IMR-90 (cell line): ENCODE measurements at places on chromosomes 11 and 22.

DNA sequence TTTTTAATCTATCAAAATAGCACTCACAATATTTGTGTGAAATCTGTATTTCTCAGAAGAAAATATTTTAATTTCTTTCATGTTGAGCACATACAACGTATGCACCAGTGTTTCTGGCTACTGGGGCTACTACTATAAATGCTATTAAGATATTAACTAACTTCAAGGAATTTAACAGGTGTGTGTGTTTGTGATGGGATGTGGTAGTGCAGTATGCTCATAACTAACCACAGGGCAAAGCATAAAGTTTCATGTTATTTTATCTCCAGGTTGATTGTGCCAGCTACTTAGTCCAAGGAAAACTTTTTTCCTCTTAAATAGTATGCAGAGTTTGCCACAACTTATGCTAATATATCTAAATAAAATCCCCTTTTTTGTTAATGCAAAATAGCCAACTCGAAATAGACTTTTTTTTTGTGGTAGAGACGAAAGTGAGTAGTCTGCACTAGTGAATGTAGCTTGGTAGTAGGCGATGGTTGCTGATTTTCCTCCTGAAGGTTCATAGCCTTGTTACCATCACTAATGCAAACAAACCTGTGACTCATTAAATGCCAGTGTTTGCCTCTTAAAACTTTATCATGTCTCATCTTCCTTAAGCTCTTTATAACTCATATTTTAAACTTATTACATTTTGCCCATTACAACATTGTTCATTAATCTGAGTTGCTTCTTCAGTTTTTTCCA, 565.5 kb upstream of the ANO3 start:
- DNase-seq: no peak

- peak; percentile 50 for DNase-seq
Observed at GRCh38 chr11:83836883-83837654, 550.9 kb upstream of the CCDC90B start.

DNA sequence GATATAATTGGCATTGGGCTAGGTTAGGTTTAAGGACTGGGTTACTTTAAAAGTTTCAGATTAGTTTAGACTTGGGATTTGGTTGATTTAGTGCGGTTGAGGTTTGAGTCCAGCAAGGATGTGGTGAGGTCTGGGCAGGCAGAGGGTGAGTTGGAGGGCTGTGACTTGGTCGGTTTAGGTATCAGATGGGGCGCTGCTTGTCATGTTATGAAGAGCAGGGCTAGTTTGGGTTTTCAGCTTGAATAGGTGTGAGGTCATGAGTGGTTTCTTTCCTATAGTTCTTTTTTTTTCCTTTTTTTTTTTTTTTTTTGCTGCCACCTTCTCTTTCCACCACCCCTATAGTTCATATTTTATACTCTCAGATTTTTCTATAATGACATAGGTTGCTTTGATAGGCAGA, 4.8 kb downstream of the CLCF1 start:
- no peak for DNase-seq

GRCh38 chr11:5767056-5767455, 13.0 kb downstream of the OR52N4 start:
- DNase-seq: no peak

DNA sequence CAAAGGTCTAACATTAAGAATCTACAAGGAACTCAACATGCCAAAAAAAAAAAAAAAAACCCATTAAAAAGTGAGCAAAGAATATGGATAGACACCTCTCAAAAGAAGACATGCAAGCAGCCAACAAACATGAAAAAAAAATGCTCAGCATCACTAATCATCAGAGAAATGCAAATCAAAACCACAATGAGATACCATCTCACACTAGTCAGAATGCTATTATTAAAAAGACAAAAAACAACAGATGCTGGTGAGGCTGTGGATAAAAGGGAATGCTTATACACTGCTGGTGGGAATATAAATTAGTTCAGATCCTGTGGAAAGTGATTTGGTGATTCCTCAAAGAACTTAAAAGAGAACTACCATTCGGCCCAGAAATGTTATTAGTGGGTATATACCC, 257.7 kb upstream of the PLET1 start:
- no peak for DNase-seq

DNA sequence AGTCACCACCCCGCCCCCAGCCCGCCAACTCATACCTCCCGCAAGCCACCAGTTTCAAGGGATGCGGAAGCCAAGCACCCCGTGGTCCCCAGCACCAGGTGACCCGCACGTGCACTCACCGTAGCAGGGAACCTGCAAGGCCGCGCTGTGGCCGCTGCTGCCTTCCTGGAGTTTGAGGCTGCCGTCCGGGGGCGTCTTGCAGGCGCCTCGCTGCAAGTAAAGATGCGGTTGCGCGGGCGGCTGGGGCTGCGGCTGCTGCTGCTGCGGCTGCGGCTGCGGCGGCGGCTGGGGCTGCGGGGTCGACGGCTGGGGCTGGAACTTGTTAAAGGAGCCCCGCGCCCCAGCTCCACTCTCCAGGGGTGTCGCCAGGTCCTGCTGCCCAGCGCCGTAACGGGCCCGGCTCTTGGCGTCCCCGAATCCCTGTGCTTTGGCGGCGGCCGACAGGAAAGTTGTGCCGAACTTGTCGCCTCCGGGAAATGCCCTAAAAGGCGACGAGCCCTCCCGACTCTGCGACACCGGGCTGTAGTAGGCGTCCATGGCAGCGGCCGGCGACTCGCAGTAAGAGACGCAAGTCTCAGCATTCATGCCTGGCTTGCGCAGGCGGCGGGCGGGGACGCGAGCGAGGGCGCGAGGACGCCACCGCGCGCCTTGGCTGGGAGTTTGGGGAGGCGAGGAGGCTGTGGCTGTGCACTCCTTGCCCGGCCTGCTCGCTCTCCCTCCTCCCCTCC, at the start of gene ALX4:
TSS of gene ALX4 (minus strand) at position 662 of the 728 bp plus-strand sequence. CDS start at position 585, 77 bp downstream.
- no peak for DNase-seq

DNA sequence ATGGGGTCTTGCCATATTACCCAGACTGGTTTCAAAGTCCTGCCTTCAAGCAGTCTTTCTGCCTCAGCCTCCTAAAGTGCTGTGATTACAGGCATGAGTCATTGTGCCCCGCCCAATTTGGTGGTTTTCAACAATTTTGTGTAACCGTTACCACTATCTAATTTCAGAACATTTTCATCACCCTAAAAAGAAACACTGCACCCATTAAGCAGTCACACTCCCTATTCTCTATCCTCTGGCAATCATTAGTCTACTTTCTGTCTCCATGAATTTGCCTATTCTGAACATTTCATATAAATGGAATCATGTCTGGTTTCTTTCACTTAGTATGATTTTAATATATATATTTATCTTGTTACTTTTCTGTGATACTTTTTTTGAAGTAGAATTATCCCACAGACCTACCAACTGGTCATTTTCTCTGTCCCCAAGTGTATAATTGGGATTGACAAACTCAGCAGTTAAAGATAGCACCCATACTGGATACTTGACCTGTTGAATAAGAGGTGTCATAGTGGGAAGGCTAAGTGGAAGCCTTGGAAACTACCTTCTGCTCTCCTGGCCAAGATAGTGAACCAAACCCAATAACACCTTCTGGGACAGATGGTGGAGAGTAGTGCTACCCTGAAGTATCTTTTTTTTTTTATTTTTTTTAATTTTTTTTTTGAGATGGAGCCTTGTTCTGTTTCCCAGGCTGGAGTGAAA, 64.8 kb downstream of the STIM1 start:
- DNase-seq: peak; percentile 67

DNA sequence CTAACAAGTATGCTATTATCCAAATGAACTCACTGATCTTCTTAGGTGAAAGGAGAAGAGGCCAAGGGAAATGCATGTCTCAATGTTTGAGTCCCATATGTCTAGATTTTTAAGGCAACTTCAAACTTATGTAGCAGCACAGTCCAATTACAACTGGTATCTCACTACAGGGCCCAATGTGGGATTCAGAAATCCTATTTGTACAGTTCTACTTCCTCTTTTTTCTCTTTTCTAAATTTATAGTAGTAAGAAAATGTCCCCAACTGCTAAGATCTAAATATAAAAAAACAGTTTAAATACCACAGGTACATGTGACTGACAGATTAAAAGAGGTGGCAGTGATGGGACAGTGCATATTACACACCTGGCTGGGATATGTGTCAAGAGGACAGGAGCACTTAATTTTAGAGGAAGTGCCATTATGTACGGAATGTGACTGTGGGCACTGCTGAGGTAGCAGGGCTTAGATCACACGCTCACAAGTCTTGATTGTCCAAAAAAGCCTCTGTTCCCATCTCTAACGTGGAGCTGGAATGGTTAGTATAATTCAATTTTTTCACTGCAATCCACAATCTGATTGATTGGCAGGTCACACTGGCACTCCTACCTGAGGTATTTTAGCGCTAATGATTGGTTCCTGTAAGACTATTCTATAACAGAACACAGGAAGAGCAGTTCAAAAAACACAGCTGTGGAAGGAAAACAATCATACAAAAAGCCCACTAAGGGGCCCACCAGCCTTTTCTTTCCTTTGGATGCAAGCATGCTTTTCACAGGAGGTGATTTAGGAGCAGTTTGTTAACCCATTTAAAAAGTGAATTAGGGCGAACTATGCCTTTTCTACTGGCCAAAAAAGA, 34.6 kb downstream of the APOL5 start:
- no peak for DNase-seq

DNA sequence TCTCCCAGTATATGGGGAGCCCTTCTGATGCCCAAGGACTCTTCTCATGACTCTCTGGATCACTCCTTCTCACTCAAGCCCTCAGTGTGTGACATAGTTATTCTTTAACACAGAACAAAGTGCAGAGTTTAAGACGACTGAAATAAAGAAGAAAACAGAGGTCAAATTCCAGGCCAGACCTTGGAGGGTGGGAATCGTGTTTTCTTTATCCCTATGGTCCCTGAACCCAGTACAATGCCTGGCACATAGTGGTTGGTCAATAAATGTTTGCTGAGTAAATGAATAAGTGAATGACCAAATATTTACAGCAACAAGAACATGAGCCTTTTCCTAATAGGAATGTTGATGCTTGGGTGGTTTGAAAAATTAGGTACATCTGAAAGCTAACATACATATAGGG, 28.8 kb downstream of the VSTM5 start:
- DNase-seq: no peak

- DNase-seq: no peak
Observed at GRCh38 chr11:72363112-72363511, 71.2 kb downstream of the CLPB start.

- DNase-seq: peak; percentile 4
Observed at GRCh38 chr11:14973621-14974514, 1.7 kb upstream of the CALCA start.

GRCh38 chr11:65858681-65859087, 704 bp upstream of the CFL1 start:
- no peak for DNase-seq

- DNase-seq: no peak
Observed at GRCh38 chr11:114705280-114706024, 27.1 kb downstream of the NXPE2 start.

DNA sequence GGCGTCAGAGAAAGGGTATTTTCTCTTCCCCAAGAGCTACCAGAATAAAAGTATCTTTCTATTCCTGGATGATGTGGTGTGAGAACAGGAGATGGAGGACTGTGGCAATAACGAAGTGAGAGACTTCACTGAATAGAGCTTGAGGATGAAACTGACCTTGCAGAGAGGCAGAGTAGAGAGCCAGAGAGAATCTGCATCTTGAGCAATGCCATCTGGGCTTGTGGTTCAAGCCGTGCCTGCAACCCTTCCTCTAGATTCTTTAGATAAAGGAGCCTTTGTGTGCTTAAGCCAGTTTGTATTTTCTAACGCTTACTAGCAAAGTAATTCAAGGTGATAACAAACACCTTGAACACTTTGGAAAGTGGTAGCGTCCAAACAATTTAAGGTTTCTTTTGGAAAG, 2.2 kb downstream of the ME3 start:
- peak; percentile 43 for DNase-seq

DNA sequence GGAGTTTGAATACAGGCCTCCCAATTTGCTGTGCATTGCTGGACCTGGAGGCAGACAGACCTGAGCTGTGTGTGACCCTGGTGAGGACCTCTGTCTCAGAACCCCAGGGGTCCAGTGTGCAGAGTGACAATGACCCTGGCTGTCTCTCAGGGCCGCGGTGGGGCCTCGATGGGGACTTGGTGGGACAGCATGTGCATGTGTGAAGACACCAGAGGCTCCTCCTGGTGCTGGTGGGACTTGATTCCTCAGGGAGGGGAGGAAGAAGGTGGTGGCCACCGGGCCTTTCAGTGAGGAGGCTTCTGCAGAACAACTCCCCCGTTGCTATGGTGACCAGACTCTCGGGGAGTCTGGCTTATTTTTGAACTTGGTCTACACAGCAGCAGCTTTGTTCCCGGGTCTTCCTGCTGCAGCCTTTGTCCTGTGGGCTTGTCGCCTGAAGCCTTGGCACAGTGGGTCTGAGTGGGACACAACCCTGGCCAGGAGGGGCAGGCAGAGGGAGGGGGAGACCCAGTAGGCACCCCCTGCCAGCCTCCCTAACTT, 35.3 kb downstream of the MCM5 start:
- no peak for DNase-seq
